Suppressor macrophage treated with lipopolysaccharide for 1 hour (primary cell): ENCODE measurements at places on chromosomes 1 and 21.
A peak's percentile ranks its signal among the peaks of the same experiment; 100 is the strongest.

DNA sequence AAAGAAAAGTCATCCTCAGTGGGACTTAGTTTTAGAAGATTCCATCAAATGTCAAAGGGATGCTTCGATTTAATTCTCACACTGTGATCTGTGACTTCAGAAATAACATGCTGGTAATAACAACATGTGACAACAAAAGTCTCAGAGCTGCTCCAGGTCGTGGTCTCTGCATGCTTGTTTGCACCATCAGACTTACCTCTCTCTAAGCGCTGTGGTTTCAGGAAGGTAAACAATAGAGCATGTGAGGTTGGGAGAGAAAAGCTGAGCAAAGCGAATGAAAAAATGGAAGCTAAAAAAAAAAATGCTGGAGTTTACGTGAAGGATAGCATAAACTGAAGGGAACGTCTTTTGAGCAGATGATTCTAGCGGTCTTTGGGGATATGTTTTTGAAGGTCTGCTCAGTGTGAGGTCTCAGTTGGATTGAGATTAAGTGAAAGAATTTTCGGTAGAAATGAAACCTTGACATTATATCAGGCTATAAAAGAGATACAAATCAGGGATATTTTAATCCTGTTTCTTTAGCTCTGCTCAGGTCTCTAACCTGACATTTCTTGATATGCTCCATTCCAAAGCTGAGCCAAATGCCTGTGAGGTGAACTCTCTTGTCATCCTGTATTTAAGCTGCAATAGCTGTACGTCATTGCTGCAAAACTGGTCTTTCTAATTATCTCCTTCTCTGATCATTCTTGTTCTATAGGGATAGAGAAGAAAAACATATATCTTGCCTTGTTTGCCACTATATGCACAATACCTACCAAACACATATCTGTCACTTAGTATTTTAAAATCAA lies 86.5 kb downstream of the C1orf21 start:
- no peak for DNase-seq

- DNase-seq, result no peak
Observed at GRCh38 chr1:11518791-11519628, 40.1 kb downstream of the DISP3 start.

DNA sequence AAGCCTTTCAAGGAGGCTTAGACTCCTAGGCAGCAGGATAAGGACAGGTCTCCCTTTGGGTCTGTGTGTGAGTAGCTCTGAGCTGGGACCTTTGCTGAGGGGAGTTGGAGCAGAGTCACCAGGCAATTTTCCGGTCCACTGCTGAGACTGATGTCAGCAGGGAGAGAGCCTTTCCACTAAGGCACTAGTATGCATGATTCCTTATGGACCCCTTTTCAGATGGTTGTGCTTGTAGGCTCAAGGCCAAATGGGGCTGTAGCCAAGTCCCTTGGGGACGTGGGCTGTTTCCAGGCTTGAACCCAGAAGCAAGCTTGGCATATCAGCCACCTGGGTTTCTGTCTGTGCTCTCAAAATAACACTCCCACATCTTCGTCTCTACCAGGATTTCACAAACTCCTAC lies 73.0 kb downstream of the CCDC18 start:
- DNase-seq, result no peak

- DNase-seq, result no peak
Observed at GRCh38 chr1:38789498-38790169, 69.9 kb downstream of the RRAGC start.

DNA sequence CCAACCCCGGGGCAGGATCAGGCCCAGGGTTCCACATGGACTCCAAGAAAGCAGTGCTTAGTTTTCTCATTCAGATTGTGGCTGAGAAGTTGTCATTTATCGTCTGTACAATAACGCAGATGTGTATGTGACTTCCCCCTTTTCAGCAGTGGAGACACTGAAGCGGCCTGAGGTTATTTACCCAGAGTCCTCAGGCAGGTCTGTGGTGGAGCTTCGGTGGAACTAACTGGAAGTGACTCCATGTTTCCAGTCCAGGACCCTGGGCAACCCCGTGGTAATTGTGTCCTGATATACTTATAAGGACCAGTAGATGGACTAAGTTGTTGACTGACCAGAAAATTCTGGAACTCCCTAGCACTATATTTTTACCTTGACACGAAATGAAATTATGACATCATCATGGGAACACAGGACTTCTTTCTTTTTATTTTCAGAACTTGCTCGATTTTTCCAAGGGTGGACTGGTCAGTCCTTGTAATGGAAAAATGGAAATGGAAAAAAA lies 1.0 kb upstream of the IER5 start:
- peak; percentile 79 for DNase-seq

DNA sequence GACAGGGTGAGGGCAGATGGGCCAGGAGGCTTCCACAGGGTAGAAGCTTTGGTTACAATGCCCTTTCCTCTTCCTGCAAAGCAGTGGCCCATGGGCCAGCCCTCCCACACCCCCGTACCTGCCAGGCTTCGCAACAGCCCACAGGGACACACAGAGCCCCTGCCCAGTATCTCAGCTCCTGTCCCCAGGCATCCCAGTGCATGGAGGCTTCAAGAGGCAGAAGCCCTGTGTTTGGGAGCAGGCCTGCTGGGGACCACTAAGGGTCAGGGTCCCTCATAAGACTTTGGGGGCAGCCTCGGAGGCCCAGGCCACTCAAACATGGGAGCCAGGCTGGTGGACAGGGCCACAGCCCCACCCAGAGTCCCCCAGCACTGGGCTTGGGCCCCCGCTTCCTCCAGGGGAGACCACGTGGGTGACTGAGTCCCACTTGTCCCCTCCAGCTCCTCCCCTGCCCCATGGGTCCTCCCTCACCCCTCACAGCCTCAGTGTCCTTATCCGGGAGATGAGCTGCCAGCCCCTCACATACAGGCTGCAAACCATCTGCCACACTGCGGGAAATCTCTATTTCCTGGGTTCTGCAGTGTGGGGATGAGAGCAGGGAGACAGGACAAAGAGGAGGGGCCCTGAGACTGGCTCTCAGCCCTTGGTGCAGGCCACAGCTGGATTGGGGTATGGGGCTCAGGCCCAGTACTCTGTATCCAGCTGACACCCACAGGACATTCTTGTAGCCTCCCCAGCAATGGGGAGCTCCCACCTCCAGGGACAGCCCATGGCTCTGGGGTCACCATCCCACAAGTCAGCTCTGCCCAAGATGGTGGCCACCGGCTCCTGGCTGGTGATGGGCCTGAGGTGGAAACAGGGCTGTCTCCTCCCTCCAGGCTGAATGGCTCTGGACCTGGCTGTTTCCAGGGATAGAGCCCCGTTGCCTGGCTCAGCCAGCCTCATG lies 50.7 kb downstream of the WNT9A start:
- DNase-seq, result no peak

- no peak for DNase-seq
Observed at GRCh38 chr1:223242971-223243370, 99.9 kb upstream of the TLR5 start.

- no peak for DNase-seq
Observed at GRCh38 chr1:151476083-151476482, 16.8 kb upstream of the POGZ start.

GRCh38 chr1:162165528-162165927 lies 96.0 kb downstream of the NOS1AP start:
- DNase-seq, result no peak

DNA sequence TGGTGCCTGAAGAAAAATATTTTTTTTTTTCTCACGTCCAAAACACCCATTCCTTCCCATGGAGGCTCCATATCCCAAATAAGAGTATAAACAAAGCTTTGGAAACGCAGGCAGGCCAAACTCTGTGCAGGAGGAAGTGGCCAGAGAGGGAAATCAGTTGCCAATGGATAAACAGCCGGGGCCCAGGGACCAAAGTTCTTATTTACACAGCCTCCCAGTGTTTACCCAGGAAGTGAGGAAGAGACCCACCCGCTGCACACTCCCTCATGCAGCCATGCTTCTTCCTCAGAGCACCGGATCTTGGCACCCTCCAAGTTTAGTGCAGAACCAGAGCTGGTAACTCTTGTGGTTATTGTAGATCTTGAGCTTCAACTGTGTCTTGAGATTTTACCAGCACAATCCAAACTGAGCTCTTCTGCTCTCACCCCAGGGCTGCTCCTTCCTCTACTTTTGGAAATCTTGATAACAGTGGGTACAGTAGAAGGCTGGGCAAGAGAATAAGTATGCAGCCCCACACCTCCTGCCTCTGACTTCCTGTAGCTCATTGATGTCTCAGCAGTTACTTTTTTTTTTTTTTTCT lies 14.2 kb downstream of the MARCKSL1 start:
- DNase-seq, result no peak

DNA sequence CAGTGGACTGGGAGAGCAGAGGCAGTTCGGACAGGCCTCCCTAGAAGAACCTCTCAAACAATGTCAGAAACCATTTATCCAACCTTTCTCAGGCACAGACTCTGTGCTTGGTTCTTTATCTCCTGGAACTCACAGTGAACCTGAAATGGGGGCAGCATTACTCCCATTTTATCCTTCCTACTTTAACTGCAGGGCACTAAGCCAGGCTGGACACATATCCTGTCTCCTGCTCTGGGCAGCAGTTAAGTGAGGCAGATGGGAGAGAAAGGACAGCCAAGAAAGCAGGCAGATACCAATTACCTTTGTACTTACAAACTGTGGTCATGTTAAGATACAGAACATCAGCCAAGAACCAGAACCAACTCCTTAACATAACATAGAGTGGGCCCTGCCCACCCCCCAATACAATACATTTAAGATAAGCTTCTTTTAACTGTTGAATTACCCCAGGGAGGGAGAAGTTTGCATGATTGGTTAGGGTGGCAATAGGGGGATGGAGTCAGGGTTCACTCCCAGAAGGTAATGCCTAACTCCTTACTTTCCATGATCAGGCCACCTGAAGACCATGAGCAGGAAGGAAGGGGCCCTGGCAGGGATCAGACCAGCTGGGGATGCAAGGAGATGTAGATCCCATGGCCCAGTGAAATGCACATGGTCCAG lies 10.9 kb downstream of the KDF1 start:
- no peak for DNase-seq
